ENCODE measurements at places on chromosomes 3 and 15.

GRCh38 chr3:30477149-30477921 lies 129.1 kb upstream of the TGFBR2 start:
- no peak for DNase-seq

DNA sequence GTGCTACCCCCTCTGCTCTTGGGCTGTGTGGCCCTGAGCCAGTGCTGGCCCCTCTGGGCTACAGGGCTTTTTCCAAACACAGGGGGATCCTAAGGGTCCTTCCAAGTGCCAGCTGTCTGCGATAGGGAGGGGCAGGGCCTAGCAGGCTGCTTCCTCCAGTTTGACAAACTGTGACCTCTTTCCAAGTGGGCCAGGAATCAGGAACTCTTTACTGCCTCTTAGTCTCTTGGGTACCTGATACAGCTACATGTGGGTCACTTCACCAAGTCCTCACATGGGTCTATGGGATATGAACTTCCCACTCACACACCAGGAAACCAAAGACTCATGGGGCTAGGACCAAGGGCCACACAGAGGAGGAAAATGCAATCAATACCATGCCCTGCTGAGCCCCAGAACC lies 25.4 kb downstream of the SEC61A1 start:
- no peak for DNase-seq

- DNase-seq, result no peak
Measured at GRCh38 chr3:122743581-122744120, 50.0 kb downstream of the HSPBAP1 start.

DNA sequence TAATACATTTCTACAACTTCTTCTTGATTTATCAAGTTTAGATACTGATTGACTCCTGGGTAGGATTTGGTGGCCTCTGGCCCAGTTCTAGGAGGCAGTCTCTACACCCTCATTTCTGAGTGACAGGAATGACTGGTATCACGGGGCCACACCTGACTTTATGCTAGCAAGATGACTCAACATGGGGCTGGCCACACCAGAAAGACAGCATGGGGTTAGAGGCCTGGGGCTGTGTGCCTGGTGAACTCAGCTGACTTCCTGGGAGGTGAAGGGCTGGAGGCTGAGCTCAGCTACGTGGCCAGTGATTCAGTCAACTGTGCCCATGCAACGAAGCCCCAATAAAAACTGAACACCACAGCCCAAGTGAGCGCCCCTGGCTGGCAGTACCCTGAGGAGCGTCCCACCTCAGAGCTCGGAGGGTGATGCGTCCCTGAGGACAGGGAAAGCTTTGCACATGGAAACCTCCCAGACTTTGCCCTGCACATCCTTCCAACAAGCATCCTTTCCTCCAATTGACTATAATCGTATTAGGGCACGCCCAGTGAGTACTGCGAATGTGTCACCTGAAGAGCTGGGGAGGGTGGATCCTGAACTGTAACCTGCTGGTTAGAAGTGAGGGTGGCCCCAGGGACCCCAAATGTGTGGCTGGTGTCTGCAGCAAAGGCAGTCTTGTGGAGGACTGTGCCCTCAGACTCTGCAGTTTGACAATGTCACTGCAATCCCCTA lies 57.2 kb downstream of the NIPA2 start:
- no peak for DNase-seq

DNA sequence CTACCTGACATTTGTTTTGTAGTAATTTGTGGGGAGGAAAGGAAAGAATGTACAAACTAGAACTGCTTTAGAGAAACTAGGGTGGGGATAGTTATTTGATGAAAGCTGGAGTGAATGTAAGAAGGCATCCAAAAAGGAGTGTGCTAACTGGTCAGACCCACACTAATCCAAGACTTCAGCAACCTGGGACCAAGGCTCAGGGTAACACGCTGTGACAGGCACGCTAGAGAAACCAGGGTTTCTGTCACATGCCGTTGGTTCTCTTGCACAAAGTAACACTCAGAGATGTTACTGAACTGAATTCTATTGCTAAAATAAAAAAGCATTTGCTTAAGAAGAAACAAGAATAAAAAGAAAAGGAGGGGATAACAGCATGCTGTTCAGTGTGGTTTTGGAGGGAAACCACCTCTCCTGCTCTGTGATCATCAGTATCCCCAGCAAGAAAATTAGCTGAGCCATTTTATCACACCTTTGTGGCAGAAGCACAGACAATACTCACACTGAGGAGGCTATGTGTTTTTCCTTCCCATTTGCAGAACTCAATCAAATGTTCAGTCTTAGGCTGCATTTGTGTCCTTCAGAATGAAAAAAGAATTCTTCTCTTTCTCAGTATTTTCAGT lies 2.8 kb upstream of the CCDC80 start:
- no peak for DNase-seq

GRCh38 chr3:176789281-176789705 lies 408.0 kb downstream of the TBL1XR1 start:
- DNase-seq, result no peak

DNA sequence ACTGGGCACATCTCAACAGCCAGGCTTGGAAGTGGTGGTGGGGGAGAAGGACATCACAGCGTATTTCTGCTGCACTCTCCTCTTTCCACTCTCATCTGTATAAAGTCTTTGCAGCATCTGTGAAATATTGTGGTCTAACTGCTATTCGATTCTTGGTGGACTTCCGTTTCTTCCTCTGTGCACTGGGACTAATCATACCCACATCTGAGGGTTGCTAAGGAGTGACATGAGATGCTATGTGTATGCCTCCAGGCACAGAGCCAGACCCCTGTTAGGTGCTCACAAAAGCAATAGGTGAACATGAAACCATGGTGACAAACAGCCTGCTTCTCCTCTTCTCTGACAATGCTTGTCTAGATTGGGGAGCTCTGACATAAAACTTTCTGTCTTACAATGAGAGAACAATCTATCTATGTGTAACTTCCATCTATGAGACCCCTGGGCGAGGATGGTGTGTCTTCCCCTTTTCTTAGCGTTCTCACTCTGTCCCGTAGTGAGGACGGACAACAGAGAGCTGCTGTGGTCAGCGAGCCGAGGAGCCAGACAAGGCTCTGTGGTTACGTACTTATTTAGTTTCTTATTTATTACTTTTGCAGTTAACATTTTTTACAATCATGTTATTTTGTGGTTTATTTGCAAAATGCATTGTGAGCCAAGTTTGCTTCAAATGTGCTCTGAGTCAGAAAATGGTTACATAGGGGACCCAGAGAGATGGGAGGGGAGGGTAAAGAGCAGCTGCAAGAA lies 196.7 kb upstream of the TPRG1 start:
- DNase-seq, result no peak

DNA sequence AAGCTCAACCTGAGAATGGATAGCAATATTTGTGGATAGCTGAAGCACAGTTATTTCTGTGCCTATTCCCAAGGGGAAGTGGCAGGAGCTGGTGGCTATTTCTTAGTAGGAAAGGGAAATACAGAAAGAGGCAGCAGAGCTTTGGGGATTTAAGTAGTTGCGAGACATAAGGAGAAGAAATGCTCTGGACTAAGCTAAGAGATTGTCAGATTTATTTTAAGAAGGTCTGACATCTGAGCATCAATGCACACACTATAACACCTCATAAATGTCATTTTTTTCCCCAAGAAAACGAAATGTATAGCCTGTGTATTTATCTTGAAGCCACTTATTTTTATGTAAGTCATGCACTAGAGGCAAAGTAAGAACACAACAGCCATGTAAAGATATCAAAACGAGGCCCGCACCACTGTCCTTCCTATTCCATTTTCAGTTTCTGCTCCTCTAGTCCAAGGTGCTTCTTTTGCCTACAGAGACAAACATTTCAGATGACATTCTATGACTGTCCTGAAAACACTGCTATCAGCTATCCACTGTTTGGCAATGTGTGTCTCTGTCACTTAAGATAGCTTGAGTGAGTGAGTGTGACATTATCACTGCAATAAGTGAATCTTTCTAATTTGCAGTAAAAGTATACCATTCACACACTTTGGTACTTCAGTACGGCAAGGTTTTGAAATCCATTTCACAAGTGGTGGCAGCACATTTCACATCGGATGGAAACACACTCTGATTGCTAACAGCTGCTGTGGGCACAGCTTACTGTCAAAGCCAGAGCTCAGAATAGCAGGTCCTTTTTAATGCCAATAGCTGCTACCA lies 62.7 kb upstream of the ICE2 start:
- DNase-seq, result no peak

DNA sequence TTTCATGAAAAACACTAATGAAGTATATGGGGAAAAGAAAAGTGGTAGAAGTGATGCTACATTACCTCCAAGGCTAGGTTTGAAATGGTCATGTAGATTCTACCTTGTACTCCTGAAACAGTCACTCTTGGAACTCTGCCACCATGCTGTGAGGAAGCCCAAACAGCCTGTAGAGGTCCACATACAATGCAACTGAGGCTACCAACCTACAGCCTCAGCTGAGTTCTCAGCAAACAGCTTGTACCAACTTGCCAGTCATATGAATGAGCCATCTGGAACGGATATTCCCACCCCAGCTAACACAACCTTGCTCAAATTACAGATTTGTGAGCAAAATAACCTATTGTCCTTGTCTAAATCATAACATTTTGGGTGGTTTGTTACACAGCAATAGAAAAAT lies 193.5 kb downstream of the ULK4 start:
- DNase-seq, result no peak

GRCh38 chr15:39455471-39455991 lies 125.3 kb upstream of the THBS1 start:
- no peak for DNase-seq

DNA sequence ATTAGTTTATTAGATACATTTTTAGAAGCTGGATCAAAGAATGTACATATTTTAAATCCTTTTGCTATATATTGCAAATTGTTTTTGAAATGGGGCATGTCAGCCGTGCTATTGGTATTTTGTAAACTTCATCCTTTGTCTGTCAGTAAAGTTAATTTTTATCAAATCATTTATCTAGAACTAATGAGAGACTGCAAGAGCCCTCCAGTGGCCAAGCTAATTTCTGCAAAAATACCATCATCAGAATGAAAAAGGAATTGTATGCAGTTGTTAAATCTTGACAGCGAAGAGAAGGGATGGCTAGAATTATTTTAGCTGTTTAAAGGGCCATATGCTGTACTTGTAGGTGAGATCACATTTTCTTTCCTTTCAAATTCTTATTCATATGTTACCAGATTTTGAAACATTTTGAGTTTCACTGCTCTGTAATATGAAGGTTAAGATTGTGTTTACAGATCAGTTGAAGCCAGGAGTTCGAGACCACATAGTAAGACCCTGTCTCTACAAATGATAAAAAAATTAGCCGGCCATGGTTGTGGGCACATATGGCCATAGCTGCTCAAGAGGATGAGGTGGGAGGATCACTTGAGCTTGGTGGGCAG lies 8.1 kb upstream of the CLDN11 start:
- DNase-seq, result no peak
